ENCODE measurements at places on chromosomes 1 and 21.
A peak's percentile ranks its signal among the peaks of the same experiment; 100 is the strongest.

DNA sequence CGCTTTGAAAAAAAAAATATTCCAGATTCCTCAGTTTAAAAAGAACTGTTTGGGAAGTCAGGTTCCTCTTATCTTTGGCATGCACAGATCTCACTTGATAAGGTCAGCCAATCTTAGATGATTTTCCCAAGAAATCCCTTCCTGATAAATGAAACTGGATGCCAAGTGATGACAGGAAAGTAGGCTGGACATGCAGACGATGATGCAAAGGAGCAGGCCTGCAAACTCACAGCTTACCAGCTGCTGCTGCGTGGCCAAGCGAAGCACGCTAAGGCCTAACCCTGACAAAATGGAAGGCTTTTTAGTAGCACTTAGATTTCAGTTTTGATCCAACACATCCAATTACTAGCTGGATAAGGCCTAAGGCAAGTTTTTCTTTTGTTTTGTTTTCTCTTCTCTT lies 10.1 kb downstream of the TADA1 start:
- no peak for DNase-seq

GRCh38 chr1:168321945-168322344 lies 41.3 kb downstream of the TBX19 start:
- no peak for DNase-seq

DNA sequence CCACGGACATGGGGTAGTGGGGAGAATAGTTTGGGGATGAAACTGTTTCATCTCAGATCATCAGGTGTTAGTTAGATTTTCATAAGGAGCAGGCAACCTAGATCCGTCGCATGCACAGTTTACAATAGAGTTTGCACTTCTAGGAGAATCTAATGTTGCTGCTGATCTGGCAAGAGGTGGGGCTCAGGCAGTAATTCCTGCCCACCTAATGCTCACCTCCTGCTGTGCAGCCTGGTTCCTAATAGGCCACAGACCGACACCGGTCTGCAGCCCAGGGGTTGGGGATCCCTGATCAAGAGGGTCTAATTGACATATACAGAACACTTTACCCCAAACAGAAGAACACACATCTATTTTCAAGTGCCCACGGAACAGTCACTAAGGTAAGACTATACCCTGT lies 275.1 kb downstream of the PTPRU start:
- DNase-seq = no peak

- no peak for DNase-seq
Measured at GRCh38 chr1:150422541-150422940, 58.6 kb downstream of the RPRD2 start.

GRCh38 chr1:14111121-14111520 lies 411.1 kb downstream of the PRDM2 start:
- no peak for DNase-seq

DNA sequence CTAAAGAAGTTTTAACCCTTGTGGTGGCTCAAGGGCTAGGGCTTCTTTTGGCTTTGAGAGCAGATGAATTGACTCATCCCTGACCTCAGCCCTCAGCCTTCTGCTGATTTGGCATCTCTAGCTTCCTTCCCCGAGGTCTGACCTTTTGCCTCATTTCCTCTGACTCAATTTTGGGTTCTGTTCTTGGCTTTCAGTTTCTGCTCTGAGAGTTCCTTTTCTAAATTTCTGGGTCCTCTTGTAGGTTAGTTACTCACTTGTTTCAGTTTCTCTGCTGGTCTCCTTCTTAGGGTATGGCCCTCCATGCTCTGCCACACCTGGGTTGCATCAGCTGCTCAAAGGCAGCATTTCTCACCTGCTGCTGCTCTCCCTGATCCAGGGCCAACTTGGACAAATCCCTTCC lies 19.4 kb downstream of the PDE4B start:
- peak; percentile 77 for DNase-seq

DNA sequence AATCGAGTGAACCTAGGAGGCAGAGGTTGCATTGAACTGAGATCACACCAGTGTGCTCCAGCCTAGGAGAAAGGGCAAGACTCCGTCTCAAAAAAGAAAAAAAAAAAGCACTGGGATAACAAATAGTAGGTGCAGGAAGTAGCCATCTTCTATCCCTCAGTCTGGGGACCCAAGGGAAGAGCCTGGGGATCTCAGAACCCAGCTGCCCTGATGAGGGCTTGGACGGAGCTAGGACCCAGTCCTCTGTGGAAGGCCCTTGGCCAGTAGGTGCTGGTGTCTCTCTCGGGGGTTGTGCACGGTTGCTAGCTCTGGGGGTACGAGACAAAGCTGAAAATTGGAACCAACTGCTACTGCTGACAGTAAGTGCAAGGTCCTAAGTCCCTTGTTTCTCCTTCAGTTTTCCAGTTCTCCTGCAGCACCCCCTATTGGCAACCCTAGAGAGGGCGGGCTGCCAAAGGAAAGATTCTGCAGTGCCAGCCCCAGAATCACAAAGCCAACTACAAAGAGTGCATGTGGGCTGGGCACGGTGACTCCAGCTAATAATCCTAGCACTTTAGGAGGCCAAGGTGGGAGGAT lies 57.6 kb upstream of the KIF1B start:
- peak; percentile 10 for DNase-seq

DNA sequence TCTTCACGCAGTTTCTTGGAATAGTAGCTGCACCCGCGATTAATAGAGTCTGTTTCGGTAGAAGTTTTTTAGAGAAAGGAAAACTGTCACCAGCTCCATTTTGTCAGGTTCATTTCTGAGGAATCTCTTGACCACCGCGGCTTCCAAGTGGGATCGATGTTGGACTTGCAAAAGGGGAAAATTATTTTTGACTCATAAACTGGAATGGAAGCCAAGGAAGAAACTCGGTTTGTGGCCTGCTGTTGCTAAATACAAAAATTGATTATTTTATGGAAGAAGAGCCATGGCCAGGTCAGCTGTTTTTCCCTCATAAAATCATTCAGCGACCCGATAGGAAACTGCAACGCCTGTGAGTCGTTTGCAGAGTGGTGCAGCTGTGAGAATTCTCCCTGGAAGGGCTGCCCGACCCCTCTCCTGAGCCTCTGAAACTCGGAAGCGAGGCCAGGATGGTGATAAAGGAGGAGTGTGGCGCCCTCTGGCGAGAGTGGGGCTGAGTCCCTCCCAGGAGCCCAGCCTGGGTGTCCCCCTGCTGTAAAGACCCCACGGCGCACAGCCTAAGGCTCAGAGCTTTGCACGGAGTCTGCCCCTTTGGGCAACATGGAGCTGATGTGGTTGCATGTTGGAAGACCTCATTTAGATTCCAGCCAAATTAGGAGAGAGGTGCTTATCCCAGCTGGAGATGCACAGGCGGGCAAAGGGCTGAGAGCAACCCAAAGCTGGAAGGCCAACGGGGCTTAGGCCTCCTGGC lies 83.6 kb upstream of the SLC25A33 start:
- DNase-seq = peak; percentile 21

- DNase-seq = no peak
Measured at GRCh38 chr1:94660994-94661393, 119.4 kb upstream of the F3 start.

DNA sequence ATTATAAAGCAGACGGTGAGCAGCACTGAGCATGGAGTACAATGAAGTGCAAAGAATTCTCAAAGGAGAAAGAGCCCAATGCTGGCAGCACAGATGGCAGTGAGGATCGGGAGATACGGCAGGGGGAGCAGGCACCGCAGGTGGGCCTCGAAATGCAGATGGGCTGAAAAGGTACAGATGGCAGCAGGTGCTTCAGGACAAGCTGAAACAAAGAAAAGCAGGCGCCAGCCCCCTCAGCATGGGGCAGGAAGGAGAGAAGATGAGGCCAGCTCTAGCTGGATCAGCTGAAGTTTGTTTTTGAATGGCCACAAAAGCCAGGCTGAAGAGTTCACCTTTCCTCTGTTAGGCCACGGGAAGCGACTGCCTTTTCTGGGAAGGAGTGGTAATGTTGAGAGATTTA lies 7.7 kb downstream of the CFAP298 start:
- DNase-seq = no peak

DNA sequence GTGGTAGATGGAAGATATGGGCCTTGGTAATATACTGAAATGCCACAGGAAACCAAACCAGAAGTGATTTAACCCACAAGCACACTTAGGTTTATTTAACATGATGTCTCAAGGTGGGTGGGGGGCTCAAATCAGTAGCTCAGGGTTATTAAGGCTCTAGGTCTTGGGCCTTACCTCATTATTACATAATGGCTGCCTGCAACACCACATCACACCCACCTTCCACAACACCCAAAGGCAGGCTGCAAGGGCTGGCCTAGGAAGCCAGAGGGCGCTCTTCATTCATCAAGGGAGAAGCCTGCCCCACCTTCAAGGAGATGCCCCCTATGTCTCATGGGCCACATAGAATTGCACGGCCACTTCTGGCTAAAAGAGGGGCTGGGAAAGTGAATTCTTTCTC lies 6.0 kb downstream of the TFF1 start:
- DNase-seq = no peak

DNA sequence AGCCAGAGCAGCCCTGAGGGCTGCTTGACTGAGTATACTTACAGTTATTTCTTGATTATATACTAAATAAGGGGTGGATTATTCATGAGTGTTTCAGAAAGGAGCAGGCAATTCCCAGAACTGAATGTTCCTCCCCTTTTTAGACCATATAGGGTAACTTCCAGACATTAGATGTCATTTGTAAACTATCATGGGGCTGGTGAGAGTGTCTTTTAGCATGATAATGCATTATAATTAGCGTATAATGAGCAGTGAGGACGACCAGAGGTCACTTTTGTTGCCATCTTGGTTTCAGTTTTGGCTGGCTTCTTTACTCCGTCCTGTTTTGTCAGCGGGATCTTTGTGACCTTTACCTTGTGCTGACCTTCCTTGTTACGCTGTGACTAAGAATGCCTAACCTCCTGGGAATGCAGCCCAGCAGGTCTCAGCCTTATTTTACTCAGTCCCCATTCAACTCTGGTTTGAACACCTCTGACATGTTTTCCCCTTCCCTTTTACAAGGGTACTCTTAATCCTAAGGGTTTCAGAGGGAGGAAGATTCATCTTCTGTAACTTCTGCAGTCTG lies 16.2 kb downstream of the KCTD3 start:
- no peak for DNase-seq

DNA sequence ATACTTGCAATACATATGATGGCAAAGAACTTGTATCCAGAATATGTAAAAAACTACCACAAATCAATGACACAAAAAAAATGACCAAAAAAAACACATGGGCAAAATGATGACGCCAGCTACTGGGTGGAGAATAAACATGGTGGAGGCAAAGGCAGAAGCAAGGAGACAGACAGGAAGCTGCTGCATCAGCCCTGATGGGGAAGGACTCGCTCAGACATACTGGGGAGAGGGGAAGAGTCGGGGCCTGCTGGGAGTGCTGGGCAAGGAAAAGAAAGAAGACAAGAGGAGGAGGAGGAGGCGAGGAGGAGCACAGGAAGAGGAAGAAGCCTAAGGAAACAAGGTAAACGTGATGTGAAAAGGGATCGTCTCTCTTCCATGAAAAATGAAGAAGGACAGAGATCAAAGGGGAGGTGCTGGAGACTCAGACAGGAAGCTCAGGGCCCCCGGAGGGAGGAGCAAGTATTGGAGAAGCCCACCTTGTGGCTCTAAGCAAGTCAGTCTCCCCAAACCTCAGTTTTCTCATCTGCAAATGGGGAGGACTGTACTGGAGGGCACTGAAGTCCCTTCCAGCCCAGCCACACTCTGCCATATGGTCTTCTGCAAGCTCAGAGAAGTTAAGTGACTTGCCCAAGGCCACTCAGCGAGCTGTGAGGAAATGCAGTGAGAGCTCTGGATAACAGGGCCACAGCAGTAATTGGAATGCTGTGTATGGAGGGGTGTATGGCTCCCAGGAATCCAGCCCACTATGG lies 24.2 kb downstream of the OLFML2B start:
- no peak for DNase-seq

GRCh38 chr1:115241309-115241708 lies 96.7 kb downstream of the NGF start:
- no peak for DNase-seq

DNA sequence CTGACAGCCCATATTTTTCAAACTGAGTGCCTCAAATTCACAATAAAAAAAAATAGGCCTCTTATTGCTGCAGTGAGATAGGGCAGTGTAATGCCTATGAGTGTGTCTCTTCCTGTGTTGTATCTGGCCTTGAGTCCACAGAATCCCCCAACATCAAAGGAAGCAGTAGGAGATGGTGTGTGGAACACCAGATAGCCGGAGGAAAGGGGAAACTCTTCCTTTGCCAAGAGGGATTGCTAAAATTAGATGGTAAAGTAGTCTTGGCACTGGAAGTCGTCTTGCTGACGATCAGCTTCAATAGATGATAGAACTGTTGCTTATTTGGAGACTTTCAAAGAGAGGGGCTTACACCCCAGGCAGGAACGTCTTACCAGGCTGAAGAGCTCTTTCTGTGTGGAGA lies 51.8 kb downstream of the RUNX1 start:
- no peak for DNase-seq

DNA sequence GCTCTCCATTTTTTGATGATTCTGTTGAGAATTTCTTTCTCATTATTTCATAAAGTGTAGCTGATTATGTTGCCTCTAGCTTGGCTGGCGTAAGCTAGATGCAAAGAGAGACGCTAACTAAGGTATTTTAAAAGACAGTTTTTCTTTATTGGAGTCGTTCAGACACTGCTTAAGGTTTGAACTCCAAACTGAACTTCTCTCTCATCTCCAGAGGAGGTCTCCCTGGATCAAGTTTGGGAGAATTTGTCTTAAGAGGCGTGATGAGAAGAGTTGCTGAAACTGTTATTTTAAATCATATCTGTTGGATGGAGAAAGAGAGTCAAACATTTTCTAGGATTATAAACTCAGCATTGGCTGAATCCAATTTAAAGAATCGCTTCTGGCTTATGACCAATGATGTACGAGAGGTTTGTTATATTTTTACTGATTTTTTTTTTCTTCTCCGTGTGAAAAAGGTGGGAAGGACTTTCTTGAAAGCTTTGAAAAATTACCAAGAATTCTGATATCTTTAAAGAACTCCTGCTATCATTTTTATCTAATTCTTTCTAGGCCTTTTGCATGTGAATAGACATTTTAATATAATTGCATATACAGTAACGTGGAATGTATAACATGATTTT lies 34.0 kb downstream of the MAP3K7CL start:
- DNase-seq = no peak

DNA sequence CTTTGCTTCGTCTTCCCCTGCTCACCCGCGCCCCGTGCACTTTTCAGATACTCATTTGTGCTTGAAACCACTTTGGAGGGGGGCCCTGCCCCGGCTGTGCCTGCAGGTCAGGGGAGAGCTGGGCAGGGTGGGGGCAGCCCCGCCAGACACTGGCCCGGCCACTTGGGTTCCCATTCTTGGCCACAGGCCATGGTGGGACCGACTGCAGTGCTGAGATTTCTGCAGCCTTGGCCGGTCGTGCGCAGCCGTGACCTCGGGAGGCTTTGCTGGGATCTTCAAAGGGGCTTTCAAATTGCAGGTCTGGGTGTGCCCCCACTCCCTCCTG lies 54.5 kb upstream of the TTC34 start:
- DNase-seq = no peak

All from activated T-helper 1 cell treated with anti-CD3 and anti-CD28 coated beads, Interleukin-12 subunit alpha, Interleukin-12 subunit beta, Interleukin-2, Interleukin-4 antibody, amounts not matched to agents 30 ng/mL and 10 ng/mL and 1 ng/mL, durations not matched to agents 14 hours and 24 hours and 36 hours (primary cell).